PC-3 (cell line): ENCODE measurements at places on chromosomes 3 and 15. TPM values are rescaled to one million over a fixed set of nuclear protein-coding genes. Genes with fewer than 3 reads are reported as not detected.

MST1R gene
- total RNA-seq: 39.0 and 70.6 TPM in 2 replicates

AP2M1 gene
- 522 and 538 TPM in 2 replicates for total RNA-seq

PDHB gene
- total RNA-seq: 103 and 140 TPM in 2 replicates

- DNase-seq: no peak
These were observed 24.8 kb downstream of the SEC22A start for GRCh38 chr3:123226549-123226948.

DNA sequence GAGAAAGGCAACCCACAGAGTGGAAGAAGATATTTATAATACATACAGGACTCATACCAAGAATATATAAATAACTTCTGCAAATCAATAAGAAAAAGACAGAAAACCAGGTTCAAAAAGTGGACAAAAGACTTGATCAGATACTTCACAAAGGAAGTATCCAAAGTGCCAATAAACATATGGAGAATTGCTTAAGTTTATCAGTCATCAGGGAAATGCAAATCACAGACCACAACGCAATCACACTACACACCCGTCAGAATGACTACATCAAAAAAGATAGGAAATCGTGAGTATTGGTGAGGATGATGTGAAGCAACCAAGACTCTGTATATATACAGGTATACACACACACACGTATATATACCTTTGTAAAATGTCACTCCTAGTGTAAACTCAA is 180.6 kb downstream of the FAM43A start:
- no peak for DNase-seq

DNA sequence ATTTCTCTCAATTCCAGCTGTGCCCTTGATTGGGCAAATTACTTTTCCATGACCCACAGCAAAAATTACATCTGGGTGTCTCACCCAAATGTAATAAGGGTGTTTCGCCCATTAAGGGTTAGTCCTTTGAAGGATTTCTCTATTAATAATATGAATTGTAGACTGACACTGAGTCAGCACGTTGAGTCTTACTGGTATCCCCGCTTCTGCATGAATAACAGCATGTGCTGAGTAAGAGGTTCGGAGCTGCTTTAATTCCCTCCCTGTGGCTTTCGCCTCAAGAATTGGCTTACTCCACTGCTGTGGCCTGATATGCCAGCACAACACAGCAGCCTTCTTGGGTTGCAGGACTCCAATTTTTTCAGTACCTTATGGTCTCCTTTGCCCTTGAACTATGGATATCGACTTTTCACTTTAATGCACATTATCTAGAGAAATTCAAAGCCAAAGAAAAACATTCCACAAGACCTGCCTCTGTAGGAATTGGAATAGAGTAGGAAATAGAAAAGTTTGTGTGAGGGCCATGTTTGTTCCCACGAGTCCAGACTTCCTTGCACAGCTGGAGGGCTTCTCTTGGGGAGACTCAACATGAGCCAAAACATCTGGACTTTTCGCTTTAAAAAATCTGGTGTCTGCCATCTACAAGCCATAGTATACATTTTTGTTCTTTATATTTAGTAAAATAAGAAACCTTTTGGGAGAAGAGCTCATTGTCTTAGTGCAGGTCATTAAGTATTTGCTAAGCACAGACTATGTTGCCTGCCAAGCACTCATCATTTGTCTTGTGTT is 20.7 kb upstream of the ERC2 start:
- no peak for DNase-seq

GRCh38 chr15:38793206-38793810 is 228.7 kb upstream of the RASGRP1 start:
- no peak for DNase-seq

GRCh38 chr15:70494852-70495571 is 268.3 kb downstream of the UACA start:
- peak; percentile 98 for DNase-seq

GRCh38 chr3:117454254-117454653 is 744.7 kb downstream of the TUSC7 start:
- no peak for DNase-seq

DNA sequence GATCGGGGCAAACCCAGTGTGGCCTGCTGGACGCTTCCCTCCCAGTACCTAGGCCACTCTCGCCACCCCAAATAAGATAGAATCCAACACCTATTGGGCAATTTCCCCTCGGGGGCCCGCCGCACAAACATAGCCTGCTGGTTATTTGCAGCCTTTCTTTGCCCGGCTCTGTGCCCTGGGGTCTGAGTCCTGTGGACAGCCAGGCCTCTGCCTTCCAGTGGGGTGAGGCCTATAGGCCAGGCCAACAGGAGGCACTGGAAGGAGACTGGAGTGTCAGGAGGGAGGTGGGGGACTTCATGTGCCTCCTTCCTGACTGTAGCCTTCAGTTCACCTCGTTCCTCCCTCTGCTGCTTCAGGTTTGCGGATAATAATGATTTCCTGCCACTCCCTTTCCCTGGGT is 47.4 kb upstream of the LDHAL6B start:
- DNase-seq: no peak

GRCh38 chr3:195441992-195442572 is 738 bp downstream of the ACAP2 start:
- no peak for DNase-seq

GRCh38 chr3:150805354-150805753 is 42.4 kb upstream of the SIAH2 start:
- DNase-seq: no peak

DNA sequence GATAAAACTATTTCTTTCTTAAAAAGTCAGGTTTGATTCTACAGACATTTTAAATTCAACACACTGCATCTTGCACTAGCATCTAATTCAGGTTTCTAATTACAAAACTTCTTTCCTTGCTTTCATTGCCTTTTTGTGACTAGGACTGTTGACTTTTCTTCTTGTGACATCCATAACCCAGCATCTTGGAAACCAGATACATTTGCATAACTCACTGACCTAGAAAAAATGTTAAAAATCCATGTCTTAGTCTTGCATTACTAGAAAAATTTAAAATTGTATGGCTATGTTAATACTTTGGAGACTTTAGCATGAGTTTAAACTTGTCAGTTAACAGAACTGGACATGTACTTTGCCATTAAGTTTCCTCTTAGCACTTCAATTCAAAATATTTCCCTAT is 72.7 kb downstream of the DTWD1 start:
- DNase-seq: no peak

DNA sequence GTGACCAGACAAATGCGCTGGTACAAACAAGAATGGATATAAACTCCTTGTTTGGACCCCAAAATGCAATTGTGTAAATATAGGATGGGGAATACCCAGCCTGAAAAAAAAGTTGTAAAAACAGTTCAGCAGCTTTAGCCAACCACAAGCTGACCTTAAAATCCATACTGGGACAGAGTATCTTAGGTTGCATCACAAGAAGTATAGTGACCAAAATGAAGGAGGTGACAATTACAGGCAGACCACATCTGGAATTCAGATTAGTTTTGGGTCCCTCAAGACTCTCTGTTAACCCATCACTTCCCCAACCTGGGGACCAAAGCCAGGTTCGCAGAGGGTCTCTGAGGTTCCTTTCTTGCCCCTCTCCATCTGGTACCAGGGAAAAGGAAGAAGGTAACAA is 115.9 kb upstream of the PRR20G start:
- no peak for DNase-seq

GRCh38 chr15:69579950-69580618 is 127.5 kb downstream of the RPLP1 start:
- no peak for DNase-seq

GRCh38 chr3:98920166-98920565 is 18.7 kb upstream of the DCBLD2 start:
- no peak for DNase-seq
